SJSA1 (cell line): ENCODE measurements at places on chromosomes 12 and 14.

DNA sequence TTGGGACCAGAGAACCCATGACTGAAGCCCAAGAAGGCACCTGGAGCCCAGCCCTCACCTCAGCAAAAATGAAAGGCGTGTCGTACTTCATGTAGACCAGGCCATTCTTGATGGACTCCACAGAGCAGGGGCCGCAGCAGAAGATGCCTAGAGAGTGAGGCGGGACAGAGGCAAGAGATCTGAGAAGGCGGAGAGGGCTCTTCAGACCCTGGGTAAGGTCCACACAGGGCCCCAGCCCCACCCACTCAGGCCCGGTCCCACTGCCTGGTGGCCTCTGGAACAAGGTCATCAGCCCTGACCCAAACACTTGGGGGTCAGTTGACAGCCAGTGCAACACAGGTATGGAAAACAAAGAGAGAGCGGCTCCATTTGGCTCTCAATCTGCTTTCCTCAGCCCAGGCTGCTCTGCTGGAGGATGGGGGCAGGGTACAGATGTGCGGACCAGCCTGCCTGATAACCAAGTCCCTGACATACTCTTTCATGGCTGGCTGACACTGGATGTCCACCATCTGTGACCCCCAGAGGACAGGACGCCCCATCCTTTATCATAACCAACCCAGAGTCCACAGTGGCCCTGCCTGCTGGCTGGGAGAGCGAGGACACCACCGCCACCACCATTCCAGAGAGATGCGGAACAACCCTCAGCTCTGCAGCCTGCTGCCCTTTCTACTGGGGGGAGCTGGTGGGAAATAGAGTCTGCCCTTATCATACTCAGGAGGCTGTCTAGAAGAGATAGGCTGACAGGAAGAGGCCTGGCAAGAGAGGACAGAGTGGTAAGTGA, 6.9 kb downstream of the TGM1 start:
- no peak for DNase-seq

- peak; percentile 78 for DNase-seq
Observed at GRCh38 chr12:121795034-121795968, 1.8 kb upstream of the RHOF start.

- no peak for DNase-seq
Observed at GRCh38 chr14:73162251-73162650, 25.9 kb downstream of the PSEN1 start.

DNA sequence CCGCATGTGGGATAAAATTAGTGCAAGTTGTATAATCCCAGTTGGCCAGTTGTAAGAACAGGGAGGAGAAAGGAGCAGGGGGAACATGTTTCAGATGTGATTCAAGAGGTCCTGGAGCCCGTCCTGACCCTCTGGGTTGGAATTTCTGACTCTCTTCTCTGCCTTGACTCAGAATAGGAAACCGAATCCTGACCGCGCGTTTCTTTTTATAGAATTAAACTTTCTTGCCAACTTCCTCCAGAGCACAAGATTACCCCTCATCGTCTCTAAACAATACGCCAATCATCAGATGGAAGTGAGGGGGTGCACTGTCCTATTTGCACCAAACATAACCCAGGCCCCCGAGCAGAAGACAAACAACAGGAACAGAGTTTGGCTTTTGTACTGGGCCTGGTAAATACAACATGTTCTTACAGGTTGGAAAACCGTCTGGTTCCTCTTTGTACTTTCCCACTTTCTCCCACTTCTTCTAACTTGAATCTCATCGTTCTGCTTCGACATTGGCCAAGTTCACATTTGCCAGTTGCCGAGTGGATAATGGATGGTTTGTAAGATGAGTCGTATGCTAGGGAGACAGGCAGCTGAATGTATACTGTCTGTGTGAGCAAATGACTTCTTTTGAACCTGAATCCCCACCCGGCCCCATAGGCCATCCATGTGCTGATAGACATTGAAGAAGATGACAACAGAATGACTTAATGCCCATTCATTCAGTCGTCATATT, 42.6 kb upstream of the MED13L start:
- DNase-seq, result peak; percentile 52

GRCh38 chr12:53223389-53224060, 8.5 kb downstream of the RARG start:
- no peak for DNase-seq

- DNase-seq, result no peak
Observed at GRCh38 chr14:60111732-60112131, 20.0 kb downstream of the PCNX4 start.

DNA sequence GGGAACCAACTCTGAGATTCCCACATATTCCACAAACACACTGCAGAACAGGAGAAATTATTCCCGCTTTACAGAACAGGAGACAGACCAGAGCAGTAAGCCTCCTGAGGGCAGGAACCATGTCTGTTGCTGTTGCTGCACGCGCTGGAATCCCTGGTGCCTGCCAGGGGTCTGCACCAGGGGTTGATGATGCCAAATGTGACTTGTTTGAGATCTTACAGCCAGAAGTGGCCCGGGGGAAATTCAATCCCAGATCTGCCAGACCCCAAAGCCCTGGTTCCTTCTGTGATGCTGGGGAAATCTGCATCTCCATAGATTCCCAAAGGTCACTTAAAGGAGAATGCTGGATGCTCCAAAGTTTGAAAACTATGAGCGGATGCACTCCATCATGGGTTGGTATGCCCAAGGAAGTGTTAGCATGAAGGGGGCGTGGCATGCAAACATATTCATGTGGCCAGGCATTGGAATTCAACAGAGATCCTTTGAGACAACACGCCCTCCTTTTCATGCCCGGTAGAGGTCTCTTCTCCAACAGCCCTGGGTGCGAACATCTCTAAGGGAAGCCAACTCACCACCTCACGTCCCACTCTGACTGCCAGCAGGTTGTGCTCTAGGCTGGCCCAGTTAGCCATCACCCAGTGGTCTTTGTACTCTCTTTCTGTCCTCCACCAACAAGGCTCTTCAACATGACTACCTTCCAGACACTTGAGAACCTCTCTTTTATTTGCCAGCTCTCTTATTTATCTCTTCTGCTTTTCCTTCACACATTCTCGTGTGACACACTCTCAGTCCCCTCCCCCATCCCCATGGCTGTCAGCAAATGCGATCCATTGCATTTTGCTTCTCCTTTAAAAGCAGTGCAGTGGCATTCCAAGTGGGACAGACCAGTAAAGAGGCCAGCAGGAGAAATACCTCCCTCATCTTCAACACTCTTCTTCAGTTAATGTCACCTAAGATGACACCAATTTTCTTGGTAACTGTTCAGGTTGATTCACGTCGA, 131.3 kb downstream of the ZFP36L1 start:
- DNase-seq, result no peak

GRCh38 chr14:76314521-76315034, 61.4 kb upstream of the ESRRB start:
- DNase-seq, result no peak

DNA sequence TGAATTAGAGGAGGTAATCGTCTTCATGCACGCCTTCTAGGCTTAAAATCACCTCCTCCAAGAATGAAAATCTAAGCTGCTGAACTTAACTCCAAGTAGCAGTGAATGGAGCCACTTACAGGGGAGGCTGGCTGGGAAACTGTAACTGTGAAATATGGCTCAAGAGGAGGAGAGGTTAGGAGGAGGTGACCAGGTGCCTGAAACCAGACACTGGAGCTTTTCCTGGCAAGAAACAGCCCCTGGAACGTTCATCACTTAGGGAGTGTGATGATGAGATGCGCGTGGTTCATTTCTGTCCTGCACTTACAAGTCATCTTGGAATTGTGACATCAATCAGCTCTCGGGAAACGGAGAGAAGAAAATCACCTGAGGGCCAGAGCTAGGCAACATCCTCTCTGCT, 62.3 kb upstream of the TMEM132C start:
- DNase-seq, result no peak

- peak; percentile 80 for DNase-seq
Observed at GRCh38 chr14:49975276-49975675, 82.4 kb downstream of the ARF6 start.

DNA sequence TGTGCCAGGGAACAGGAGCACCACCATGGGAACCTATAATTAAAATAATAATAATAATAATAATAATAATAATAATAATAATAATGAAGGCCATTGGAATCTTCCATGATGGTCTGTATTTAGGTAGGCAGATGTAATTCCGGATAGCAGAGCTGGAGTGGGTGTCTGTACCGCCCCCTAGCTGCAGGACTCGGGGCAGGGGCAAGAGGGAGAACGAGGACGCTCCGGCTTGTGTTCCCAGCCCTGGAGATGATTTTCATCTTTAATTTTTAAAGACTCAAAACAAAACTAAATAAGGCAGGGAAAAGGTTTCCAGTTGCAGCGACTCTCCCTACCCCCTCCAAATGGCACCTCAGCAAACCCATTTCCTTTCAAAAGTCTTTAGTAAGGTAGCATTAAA, 501.1 kb downstream of the VRK1 start:
- no peak for DNase-seq

- no peak for DNase-seq
Observed at GRCh38 chr14:100754020-100754419, 27.3 kb downstream of the DLK1 start.

DNA sequence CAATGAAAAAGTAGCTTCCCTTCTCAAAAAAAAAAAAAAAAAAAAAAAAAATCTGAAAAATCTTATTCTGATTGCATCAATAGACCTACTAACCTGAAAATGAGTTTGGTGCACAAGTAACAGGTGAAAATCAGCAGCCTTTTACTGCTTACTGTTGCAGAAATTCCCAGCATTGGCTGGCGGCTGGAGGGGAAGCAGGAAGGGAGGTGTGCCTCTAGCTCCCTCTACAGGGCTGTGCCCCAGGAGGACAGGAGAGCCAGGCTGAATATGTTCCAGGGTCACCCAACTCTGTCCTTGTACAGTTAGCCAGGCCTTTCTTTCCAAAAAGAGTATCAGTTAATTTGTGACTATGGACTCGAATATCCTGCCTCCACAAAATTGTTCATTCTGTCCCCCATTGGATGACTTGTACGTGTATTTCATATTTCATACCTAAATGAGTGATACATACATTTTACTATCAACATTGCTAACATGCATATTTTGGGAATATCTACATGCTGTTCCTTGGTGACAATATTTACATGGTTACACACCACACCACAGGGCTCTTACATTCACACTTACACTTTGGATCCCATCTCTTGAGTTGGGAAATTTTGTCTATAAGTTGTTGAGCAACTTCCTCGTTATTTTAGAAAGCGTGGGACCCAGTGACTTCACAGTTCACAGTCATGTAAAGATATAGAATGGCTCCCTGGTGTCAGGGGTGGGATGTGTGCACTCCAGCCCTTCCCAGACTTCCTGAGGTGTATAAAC, 124.8 kb downstream of the SAMD4A start:
- DNase-seq, result peak; percentile 75

GRCh38 chr14:99064262-99064954, 207.6 kb downstream of the BCL11B start:
- DNase-seq, result no peak

- no peak for DNase-seq
Observed at GRCh38 chr14:90546767-90547166, 149.9 kb downstream of the CALM1 start.

DNA sequence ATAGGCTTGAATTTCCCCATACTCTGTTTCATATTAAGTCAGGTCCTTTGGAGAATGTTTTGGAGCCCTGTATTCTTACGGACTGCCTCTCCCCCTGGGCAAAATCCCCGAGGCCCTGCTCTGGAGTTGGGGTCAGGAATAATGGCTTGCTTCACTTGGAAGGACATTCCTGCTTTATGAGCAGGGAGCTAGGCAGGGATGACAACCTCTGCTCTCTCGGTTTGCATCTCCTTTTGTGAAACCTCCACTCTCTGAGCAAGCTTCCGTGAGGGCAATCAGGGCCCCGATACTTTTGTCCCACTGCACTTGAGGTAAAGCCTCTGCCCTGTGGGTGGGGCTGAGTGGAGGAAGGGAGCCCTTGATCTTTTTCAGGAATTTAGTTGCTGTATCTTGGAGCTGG, 19.3 kb downstream of the OS9 start:
- DNase-seq, result peak; percentile 89
